ENCODE measurements at places on chromosomes 13 and 19.

GRCh38 chr13:111867657-111868056 is 199.3 kb upstream of the SOX1 start:
- DNase-seq: no peak

GRCh38 chr19:32866564-32867265 is 2.9 kb downstream of the SLC7A9 start:
- DNase-seq: no peak

GRCh38 chr13:30222254-30222653 is 85.1 kb downstream of the KATNAL1 start:
- no peak for DNase-seq

- DNase-seq: no peak
Observed at GRCh38 chr13:87656306-87656705, 14.9 kb upstream of the SLITRK5 start.

DNA sequence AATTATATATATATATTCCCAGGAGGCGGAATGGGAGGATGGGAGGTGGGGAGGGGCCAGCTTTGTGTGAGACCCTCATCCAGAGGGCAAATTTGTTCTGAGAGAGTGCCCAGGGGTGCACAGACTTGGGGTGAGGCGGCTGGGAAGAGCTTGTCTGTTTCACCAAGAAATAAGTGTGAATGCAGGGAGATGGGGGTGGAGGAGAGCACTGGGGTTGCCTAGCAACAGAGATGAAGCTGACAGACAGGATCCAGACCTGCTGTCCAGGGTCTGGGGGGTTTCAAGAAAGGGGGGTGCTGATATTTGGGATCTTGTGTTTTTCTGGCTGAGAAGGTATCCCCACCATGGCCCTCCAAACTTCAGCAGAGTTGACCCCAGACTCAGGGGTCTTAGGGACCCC is 18.6 kb upstream of the TNFAIP8L1 start:
- no peak for DNase-seq

DNA sequence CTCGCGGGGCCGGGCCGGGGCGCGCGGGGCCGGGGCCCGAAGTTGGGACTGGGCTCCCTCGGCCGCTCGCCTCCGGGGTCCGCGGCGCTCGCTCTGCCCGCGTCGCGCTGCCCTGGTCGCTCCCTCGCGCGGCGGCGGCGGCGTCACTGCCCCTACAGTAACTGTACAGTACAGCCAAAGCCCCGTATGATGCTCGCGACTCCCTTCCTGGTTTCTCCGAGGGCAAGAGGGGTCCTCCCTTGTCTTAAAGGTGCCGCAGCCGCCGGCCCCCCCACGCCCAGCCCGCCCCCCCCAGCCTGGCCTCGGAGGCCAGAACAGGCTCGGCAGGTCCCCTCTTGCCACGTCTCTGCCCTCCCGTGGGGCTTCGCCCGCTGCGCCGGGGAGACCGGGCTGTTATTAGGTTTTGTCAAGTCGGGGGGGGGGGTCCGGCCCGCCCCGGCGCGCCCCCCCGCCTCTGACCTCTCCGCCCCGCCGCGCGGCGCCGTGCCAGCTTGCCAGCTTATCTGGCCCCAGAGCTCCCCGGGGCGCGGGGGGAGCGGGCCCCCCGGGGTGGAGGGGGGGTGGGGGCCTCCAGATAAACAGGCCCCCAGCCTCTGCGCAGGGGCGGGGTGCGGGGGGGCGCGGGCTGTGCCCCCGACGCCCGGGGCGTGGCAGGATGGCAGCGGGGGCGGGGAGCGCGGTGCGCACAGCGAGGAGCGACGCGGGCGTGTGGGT is at the start of gene ZBTB7A:
TSS of gene ZBTB7A (minus strand) at position 218 of the 714 bp plus-strand sequence. CDS start 11,667 bp downstream, outside the sequence.
- DNase-seq: peak; percentile 61

DNA sequence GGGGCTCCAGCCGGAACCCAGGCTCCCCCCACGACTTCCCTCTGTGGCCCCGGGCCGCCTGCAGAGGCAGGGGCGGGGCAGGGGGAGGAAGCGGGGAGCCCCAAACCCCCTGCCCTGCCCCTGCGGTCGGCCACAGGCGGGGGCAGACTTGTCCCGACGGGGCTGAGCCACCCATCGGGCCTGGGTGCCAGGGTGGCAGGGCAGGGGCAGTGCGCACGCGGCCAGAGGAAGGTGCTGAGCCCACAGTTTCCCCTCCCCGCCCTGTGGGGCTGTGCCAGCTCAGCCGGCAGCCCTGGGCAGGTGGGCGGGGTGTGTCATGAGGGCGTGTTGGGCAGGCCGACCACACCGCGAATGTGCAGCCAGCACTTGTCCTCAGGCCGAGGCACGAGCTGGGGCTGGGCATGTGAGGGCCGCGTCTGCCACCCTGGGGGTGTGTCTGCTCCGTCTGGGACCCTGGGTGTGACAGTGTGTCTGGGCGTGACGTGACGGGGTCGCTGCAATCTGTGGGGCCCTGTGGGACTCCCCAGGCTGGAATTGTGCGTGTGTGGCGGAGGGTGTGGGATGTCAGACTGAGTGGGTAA is 17.7 kb downstream of the CCDC97 start:
- DNase-seq: peak; percentile 77

- DNase-seq: no peak
Observed at GRCh38 chr19:29884044-29884443, 58.0 kb upstream of the URI1 start.

DNA sequence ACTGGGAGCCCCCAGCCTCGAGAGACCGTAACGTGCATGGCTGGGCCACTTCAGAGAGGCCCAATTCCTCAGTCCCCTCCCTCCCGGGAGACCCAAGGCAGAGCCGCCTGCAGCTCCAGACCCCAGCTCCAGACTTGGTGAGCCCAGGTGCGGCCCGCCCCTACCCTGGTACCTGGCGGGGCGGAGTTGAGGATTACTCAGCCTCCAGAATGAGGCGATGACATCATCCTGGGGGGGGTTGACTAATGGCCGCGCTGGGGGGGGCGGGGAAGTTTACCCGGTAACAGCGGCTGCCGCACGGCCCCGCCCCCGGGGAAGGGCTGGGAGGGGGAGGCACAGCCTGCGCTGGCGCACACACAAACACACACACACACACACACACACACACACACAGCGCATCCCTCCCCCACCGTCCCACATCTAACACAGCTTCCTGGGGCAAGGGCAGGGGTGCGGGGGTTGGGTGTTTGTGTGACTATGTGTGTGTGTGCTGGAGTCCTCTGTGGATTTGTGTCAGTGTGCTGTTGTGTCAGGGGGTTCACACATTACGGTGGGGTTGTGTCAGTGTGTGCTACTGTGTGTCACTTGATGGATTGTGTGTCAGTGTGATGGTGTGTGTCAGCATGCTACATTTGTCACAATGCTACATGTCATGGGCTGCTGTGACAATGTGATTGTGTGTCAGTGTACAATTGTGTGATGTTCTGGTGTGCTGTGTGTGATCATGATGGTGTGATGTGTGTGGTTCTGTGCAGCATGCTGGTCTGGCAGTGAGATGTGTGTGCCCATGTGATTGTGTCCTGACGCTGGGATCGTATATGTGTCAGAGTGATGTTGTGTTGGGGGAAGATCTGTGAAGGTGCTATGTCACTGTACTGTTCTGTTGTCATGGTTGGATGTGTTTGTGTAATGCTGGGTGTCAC is 10.3 kb upstream of the BBC3 start:
- DNase-seq: peak; percentile 82

Data from stimulated activated CD4-positive, alpha-beta T cell treated with anti-CD3 and anti-CD28 coated beads, Interleukin-4, amount 100 ng/mL, for 48 hours (primary cell).